ENCODE measurements at places on chromosomes 4 and X.

DNA sequence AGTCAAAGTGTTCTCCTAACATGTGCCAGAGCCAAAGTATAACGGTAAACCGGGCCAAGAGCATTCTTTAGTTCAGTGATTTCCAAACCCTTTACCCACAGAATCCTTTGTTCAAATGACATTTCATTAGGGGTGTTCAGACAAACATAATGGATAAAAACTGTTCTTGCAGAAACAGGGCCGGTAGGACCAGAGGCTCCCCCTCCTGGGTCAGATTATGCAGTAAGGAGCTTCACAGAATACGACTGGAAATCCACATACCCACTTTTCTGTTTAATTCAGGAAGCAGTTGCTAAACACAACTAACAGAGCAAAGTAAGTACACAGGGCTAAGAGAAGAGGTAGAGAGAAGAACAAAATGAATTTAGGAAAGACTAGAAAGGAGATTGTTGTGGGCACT, 46.6 kb upstream of the TMEM184C start:
- ATAC-seq: no peak

- ATAC-seq: no peak
Observed at GRCh38 chr4:75030649-75031235, 97.8 kb downstream of the PARM1 start.

- no peak for ATAC-seq
Observed at GRCh38 chrX:150049647-150050046, 111.4 kb upstream of the EOLA2 start.

DNA sequence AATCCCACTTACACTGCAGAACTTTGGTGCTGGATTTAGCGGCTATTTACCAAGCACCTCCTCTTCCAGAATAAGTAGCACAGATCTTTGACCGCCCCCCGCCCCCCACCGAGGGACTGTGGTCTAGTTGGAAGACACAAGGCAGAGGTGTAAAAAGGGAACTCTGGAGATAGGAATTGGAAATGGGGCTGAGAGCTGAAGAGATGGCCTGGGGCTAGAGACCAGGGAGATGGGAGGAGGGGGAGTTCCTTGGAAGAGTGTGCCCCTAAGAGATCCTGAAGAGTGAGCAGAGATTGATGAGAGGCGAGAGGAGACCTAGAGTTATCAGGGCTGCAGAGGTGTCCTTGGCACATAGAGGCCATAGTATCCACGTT, 55.3 kb downstream of the TBL1X start:
- no peak for ATAC-seq
